HCT116 (cell line): ENCODE measurements at places on chromosomes 12 and 14. TPM values are rescaled to one million over a fixed set of nuclear protein-coding genes. Genes with fewer than 3 reads are reported as not detected.

DNA sequence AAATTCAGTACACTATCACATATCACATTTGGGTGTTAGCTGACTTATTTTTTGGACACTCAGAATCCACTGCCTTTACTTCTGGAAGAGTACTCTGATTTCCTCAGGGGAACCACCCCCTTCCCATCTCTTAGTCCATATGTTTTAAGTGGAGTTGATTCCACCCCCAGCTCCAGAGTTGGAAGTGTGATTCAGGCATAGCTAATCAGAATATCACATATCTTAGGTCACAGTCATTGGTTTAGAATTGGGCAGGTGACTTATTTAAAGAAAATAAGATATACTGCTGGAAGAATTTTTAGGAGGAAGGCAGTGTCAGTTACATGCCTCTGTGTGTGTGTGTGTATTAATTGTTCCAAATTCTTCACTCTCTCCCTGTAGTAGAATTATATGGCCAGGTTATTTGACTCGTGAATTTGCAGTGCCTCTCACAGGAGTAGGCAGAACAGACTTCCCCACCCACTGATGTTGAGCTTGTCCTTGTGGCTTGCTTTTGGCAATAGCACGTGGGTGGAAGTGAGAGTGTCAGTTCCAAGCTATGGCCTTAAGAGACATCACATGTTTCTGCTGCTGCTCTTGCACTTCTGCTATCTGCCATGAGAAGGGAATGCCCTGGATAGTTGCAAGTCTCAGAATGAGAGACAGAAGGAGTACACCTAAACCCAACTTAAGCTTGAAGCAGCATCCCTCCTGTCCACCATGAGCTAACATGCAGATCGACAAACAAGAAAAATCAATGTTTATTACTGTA, 6.4 kb upstream of the GAS2L3 start:
- DNase-seq = no peak
- peaks cover 12% of the 10 kb centered on the region; the same call in 1 of the 2 replicates for H3K27me3 ChIP-seq
- H3K4me1 ChIP-seq = no peaks in the 10 kb centered on the region
- H3K36me3 ChIP-seq = no peaks in the 10 kb centered on the region

SERPINA4 gene
- 0.17 TPM for total RNA-seq

DNA sequence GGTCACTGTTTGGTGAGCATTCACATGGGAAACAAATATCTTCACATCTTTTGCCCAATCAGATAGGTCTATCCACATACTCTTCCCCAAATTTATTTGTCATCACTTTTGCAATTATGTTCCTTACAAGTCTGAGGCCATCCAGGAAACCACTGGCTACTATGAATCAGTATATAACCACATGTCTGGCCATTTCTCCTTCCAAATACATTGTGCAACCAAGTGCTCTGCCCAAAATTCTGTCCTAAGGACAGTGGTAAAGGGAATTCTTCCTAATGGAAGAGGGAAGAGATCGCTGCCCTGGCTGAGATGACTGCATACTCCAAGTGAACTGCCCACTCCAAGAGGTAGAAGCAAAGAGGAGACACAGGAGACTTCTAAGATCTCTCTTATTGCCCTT, 148.9 kb upstream of the MAX start:
- H3K27me3 ChIP-seq = no peaks in the 10 kb centered on the region
- H3K4me3 ChIP-seq = no peak overlapping the region
- H3K36me3 ChIP-seq = no peaks in the 10 kb centered on the region

MAP3K12 gene
- total RNA-seq = 16.3 TPM

- H3K36me3 ChIP-seq = no peaks in the 10 kb centered on the region
- no peaks in the 10 kb centered on the region for H3K4me1 ChIP-seq
- H3K27ac ChIP-seq = no peak overlapping the region
- H3K27me3 ChIP-seq = no peaks in the 10 kb centered on the region
Observed at GRCh38 chr14:78836777-78837176, 666.6 kb downstream of the NRXN3 start.

SYT1 gene
- total RNA-seq = 44.9 TPM

DNA sequence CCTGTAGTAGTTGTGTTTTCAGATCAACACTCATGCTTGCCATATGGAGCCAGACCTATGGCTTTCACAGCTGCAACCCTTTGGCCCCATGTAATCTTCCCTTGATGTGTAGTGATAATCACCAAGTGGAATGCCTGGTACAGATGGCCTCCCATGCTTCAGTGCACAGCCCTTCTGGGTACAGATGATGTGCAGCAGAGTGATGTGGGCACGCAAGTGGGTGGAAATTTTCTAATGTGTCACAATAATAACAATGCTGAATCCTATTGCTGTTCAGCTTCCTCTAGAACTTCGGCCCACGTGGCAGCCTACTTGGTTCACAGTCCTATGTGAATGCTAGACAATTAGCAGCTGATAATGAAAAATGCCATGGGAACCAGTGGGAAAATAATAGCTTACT, 188.1 kb downstream of the SNAPC1 start:
- no peaks in the 10 kb centered on the region for H3K4me1 ChIP-seq
- H3K36me3 ChIP-seq = no peaks in the 10 kb centered on the region
- H3K27ac ChIP-seq = no peak overlapping the region
- no peak for DNase-seq

DNA sequence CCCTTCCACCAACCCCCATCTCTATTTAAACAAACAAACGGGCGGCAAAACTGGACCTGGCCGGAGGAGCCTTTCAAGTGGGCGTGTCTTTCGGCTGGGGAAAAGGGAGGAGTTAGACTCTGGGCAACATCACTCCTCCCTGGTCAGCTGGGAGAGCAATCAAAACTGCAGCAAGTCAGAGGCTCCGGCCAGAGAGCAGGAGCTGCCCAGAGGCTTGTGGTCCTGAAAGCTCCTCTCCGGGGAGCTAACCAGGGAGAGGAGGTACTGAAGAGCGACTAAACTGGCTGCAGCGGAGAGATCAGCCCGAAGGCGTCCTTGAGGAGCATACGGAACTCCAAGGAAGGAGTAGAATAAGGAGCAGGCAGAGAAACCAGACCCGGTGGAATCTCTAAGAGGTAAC, at the start of gene NEUROD4:
TSS of gene NEUROD4 (plus strand) at position 191 of the 400 bp plus-strand sequence. CDS start 6,466 bp downstream, outside the sequence.
- H3K36me3 ChIP-seq = no peaks in the 10 kb centered on the region
- peaks cover 77% of the 10 kb centered on the region for H3K27me3 ChIP-seq
- peak; percentile 12 for DNase-seq
- H3K4me1 ChIP-seq = no peaks in the 10 kb centered on the region

GRCh38 chr12:75568801-75569200, 57.4 kb upstream of the KRR1 start:
- H3K36me3 ChIP-seq = peaks cover 4% of the 10 kb centered on the region; the same call in 1 of the 2 replicates
- H3K4me1 ChIP-seq = no peaks in the 10 kb centered on the region
- no peak for DNase-seq
- no peaks in the 10 kb centered on the region for H3K27me3 ChIP-seq
- no peak overlapping the region for H3K27ac ChIP-seq

TWF1 gene
- 125 TPM for total RNA-seq

DNA sequence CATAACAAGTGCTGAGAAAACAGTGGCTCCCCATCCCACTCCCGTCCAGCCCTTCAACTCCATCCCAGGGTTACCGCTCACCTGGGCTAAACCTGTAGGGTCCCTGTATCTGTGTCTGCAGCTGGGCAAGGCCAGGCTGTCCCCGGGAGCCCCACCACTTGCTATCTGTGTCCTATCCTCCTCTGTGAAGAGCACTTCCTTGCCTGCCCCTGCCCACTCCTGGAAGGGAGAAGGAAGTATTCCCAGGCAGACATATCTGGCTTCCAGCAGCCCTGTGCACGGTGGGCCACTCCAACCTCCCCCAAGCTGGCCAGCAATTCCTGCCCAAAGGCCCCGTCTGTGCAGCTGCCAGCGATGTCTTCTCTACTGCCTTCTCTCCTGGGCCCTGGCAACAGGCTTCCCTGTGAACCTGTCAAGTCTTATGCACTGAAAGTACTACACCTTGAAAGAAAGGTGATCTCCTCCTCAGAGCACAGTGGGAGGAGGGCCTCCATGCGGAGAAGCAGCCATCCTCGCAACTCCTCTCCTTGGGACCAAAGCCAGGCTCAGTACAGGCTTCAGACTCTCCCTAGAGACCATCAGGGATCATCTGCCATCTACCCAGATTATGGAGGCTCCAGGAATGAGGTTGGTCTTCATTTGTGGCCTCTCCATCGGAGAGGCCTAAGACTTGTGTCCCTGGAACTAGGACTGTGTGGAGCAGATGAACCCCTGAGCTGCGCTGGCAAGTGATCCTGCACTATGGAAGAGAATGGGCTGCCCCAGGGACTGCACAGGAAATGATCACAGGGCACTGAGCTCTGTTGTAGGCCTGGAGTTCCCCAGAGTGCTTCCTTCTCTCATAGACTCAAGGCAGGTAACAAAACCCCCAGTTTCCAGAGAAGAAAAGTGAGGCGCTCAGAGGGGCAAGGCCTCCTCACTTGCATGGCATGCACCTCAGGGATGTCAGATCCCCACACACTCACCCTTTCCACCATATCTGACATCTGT, 663.6 kb downstream of the BCL11B start:
- no peak overlapping the region for H3K27ac ChIP-seq
- H3K4me3 ChIP-seq = no peak overlapping the region
- no peaks in the 10 kb centered on the region for H3K36me3 ChIP-seq
- H3K27me3 ChIP-seq = no peaks in the 10 kb centered on the region

- DNase-seq = no peak
- peak overlapping the region; percentile 82 for H3K4me3 ChIP-seq
- H3K4me1 ChIP-seq = peaks cover 25% of the 10 kb centered on the region
- no peaks in the 10 kb centered on the region for H3K36me3 ChIP-seq
- H3K27me3 ChIP-seq = no peaks in the 10 kb centered on the region
- no peak overlapping the region for H3K27ac ChIP-seq
Observed at GRCh38 chr12:109994401-109995175, 1.6 kb downstream of the GIT2 start.

ZFHX2 gene
- total RNA-seq = 3.6 TPM

DNA sequence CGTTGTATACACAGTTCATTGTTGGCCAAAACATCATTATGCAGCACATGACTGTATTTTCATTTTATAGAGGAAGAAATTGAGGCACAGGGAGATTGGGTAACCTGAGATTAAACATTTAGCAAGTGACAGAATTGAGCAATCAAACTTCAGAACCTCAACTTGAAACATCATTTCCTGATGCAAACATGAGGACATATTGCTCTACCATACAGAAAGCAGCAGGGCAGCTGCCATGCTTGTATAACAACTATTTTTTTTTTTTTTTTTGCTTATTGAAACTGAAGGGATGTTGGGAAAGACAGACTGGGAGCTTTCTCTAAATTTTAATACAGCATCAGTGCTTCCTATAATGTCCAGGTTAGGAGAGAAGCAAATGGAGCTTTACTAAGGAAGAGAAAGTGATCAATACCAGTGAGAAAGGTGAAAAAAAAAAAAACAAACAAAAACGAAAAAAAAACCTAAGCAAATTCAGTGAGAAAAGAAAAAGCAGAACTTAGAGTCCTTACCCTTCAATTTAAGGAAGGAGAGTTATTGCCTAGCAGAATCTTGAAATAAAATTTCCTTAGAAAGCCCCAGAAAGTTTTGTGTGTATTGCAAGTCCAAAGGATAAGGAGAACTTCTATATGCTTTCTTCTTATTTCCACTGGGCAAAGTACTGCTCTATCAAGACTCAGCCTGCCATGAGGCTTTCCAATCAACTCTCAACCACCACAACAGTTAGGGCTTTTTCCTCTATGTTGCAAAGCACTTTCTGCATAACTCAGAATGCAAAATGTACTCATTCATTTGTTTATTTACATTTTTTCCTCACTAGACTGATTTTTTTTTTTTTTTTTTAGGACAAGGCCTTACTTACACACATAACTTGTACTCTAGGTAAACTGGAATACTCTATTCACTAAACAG, 21.6 kb downstream of the BTG1 start:
- no peaks in the 10 kb centered on the region for H3K36me3 ChIP-seq
- no peak overlapping the region for H3K27ac ChIP-seq
- DNase-seq = no peak
- H3K4me3 ChIP-seq = no peak overlapping the region
- no peaks in the 10 kb centered on the region for H3K4me1 ChIP-seq
